ENCODE measurements at places on chromosomes 3 and 15. TPM values are rescaled to one million over a fixed set of nuclear protein-coding genes. Genes with fewer than 3 reads are reported as not detected.

- DNase-seq, result no peak
These were observed 230.7 kb downstream of the BBX start for GRCh38 chr3:107753494-107753893.

GHSR gene
- not detected for polyA plus RNA-seq

VGLL3 gene
- polyA plus RNA-seq, result 25.9 TPM

- no peak for DNase-seq
These were observed 203.1 kb downstream of the MINAR1 start for GRCh38 chr15:79635149-79635771.

DNA sequence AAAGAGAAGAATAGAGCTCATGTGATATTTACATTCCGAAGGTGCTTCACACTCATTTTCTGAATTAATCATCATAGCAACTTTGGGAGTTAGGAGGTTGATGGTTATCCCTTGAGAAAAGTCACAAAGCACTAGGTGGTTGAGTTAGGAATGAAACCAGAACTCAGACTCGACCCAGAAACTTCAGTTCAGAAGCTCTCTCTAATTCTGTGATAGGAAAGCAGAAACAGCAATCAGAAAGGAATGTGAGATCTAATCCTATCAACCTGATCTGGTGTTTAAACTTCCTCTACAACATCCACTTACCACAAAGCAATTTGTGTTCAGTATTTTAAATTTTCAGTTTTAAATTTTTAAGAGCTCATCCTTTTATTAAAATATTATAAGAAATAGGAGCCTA is 211.2 kb downstream of the CNTN3 start:
- DNase-seq, result no peak

STIMATE gene
- 7.0 TPM for polyA plus RNA-seq

EXD1 gene
- polyA plus RNA-seq, result 0.06 TPM

Measured in forelimb muscle (tissue), 1 donor.